ENCODE measurements at places on chromosomes 12 and 14.

- DNase-seq, result no peak
These were observed 1.9 kb upstream of the DCAF4 start for GRCh38 chr14:72924337-72924736.

GRCh38 chr14:69943084-69943780 lies 64.0 kb downstream of the SMOC1 start:
- DNase-seq, result no peak

DNA sequence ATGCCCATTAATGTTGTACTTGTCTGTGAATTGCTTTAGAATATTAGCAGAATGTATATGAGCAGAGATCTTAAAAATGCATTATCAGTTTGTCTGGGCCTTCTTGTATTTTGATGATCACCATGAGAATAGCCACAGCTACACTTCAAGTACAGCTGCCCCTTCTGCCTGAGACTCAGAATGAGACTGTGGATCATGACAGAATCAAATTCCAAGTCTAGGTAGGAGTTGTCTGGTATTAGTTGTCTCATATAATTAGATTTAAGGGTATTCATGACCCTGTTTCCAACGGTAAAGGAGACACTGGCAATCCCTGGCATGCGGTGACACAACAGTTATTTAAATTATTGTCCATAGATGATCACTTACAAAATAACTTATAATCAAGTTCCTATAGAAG lies 18.3 kb upstream of the SMIM10L1 start:
- DNase-seq, result no peak

GRCh38 chr12:85489194-85489593 lies 209.2 kb downstream of the ALX1 start:
- no peak for DNase-seq

DNA sequence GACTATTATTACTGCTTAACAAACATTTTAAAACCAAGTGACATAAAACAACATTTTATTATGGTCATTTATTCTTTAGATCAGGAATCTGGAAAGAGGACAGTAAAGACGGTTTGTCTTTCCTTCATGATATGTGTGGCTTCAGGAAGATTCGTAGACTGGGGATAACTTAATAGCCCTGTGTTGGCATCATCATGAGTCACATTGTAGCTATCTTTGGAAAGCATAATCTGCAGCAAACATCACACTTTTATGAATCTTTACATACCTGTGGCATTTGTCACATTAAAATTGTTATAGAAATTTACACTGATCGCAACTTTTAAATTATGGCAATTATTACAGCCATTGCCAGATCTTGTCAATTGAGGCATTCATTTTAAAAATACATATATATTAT lies 397.1 kb downstream of the NOVA1 start:
- no peak for DNase-seq

GRCh38 chr14:103521438-103521950 lies 1.1 kb downstream of the CKB start:
- no peak for DNase-seq

GRCh38 chr14:97061198-97061597 lies 264.0 kb downstream of the VRK1 start:
- no peak for DNase-seq

DNA sequence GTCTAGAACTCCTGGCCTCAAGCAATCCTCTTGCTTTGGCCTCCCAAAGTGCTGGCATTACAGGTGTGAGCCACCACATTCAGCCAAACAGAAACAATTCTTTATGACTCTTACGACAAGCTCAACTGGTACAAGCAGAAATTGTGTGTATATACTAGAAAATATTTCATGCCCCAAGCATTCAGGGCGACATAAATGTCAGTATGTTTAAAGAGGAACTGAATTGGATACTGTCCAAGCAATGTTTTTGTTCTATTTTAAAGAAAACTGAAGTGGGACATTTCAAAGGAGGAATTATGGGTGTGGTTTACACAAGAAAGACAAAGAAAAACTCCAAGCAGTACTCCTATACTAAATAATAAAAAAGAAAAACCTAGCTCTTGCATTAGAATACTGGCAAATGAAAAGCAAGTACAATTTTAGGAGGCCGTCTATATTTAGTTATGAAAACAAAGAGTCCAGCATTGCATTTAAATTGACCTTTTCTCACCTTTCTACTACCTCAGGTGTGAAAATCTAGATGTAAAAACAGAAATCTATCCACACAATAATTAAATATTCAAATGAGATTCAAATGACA lies 48.9 kb downstream of the PPP1R12A start:
- no peak for DNase-seq

- no peak for DNase-seq
These were observed 1.4 kb downstream of the TOMM20L start for GRCh38 chr14:58397156-58397555.

DNA sequence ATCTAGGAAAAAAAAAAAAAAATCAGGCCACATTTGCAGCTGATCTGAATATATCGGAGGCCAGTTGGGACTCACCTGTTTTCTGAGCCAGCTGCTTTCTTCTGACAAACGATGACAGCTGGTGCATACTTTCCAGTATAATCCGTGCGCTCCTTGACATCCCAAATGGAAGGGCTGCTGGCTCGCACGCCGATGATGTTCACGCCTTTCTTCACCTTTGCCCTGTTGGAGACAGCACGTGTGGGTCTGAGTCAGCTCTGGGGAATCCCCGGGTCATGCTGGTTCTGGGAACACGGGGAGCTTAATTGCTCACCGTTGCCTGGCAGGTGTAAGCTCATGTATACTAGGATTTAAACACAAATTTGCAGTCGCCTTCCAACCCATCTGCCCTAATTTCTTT lies 372.8 kb downstream of the TMEM132D start:
- no peak for DNase-seq

- peak; percentile 11 for DNase-seq
These were observed 77.8 kb downstream of the HSD17B6 start for GRCh38 chr12:56840922-56841321.

DNA sequence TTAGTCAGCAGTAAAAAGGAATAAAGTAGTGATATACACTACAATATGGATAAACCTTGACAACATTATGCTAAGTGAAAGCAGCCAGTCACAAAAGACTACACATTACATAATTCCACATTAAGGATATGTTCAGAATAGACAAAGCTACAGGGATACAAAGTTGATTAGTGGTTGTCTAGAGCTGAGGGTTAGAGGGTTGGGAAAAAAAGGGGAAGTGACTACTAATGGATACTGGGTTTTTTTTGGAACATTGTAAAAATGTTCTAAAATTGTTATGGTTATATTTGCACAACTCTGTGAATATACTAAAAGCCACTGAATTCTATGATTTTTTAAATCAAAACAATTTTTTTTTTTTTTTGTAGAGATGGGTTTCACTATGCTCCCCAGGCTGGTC lies 4.8 kb upstream of the NGDN start:
- no peak for DNase-seq

GRCh38 chr12:25018146-25018545 lies 69.2 kb upstream of the BCAT1 start:
- no peak for DNase-seq

- peak; percentile 8 for DNase-seq
These were observed 64.2 kb upstream of the CSRP2 start for GRCh38 chr12:76943008-76943407.

DNA sequence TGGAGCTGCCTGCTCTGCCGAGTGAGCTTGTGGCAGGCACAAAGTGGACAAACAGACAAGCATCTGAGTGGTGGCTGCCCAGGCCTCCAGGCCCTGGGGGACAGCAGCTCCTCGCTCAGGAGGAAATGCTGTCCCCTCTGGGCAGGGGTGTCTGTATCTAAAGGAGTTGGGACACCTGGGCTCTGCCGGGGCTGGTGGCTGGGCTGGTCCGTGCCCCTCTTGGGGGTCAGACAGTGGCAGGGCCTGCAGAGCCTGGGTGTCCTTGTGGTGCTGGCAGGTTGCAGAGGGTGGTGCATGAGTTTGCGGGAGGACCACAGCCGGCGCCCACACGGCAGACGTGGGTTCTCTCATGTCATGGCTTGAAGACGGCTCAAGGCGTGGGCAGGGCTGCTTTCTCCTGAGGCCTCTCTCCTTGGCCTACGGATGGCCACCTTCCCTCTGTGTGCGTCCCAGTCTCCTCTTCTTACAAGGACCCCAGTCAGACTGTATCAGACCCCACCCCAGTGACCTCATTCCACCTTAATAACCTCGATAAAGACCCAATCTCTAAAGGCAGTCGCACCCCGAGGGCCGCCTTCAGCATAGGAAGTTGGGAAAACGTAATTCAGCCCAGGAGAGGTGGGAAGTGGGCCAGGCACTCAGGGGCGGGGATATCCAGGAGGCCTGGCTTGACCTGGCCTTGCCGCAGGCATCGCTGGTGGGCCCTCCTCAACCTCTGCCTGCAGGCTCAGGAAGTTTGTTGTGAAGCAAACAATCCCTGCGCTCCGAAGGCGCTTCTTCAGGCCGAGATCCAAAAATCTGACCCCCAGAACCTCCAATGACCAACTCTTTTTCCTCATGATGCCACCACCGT lies 110.0 kb downstream of the KIF26A start:
- DNase-seq, result no peak

DNA sequence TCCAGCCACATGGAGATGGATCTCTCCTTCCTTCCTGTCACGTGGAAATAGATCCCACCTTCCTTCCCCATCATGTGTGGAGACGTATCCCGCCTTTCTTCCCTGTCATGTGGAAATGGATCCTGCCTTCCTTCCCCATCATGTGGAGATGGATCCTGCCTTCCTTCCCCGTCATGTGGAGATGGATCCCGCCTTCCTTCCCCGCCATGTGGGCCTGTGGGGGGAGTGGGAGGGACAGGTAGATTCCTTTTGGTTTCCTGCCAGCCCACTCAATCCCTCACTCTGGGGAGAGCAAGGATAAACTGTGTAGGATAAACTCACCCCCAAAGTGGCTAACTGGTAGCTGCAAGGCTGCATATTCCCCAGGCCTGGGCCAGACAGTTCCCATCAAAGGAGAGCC lies 31.7 kb upstream of the TDRD9 start:
- DNase-seq, result no peak

DNA sequence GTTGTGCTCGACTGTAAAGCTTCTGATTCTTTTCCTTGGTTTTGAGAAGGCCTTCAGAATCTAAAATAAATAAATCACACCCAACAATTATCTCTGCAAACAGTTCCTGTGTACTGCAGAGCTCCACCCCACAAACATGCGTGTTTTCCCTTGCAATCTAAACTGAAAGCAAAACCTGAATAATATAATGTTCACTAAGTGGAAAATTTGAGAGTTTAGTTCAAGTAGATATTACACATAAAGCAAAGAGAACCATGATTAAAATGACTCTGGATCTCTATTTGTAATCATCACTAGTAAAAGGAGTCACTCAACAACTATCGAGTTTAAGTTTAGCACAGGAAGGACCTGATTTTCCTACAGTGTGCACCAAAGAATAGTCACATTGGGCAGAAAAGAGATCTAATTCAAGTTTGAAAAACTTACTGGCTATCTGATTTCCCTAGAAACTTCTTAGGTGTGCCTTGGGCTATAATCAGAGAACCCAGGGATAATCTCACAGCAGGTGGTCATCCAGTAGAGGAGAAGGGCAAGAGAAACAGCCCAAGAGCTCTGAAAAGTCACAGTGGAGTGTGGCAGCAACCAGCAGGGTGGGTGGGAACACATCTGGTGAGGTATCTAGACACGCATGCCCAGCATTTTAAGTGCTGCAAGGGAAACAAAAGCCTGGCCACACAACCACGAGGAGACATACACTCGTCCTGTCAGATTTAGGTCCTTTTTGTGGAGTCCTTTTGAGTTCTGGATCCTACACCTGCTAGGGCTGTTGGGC lies 25.4 kb downstream of the ATG14 start:
- no peak for DNase-seq

GRCh38 chr12:95591731-95592130 lies 40.5 kb upstream of the USP44 start:
- peak; percentile 63 for DNase-seq

GRCh38 chr12:76018111-76018510 lies 13.5 kb downstream of the PHLDA1 start:
- no peak for DNase-seq

GRCh38 chr12:80938397-80938796 lies 663 bp upstream of the LIN7A start:
- DNase-seq, result no peak

GRCh38 chr12:71642264-71642663 lies 21.4 kb downstream of the ZFC3H1 start:
- no peak for DNase-seq

GRCh38 chr14:84976805-84977204 lies 553.1 kb upstream of the FLRT2 start:
- DNase-seq, result no peak
